ENCODE measurements at places on chromosomes 2 and 18. TPM values are rescaled to one million over a fixed set of nuclear protein-coding genes. Genes with fewer than 3 reads are reported as not detected.

The ELOA2 gene
- not detected for total RNA-seq

The LOXHD1 gene
- 0.02 TPM for total RNA-seq

The TLX2 gene
- total RNA-seq: 0.55 TPM

The PRSS56 gene
- total RNA-seq: not detected

The FEV gene
- total RNA-seq: not detected

The MC2R gene
- total RNA-seq: not detected

The CABLES1 gene
- 2.1 TPM for total RNA-seq

The CHRND gene
- not detected for total RNA-seq

The GAREM2 gene
- 2.7 TPM for total RNA-seq

The SLC14A1 gene
- 3.3 TPM for total RNA-seq

The CDH19 gene
- not detected for total RNA-seq

The MTX2 gene
- total RNA-seq: 13.2 TPM

The PROM2 gene
- 0.07 TPM for total RNA-seq

The BOLL gene
- total RNA-seq: not detected

The SERPINB4 gene
- total RNA-seq: not detected

The IL1F10 gene
- not detected for total RNA-seq

The TGFA gene
- not detected for total RNA-seq

The MYL12B gene
- 332 TPM for total RNA-seq

The MYO1B gene
- total RNA-seq: 3.0 TPM

The FNDC4 gene
- total RNA-seq: 0.22 TPM

The POTEC gene
- not detected for total RNA-seq

The TWSG1 gene
- 6.6 TPM for total RNA-seq

The SLC9A4 gene
- total RNA-seq: 0.10 TPM

The M1AP gene
- total RNA-seq: not detected

The CD226 gene
- 65.4 TPM for total RNA-seq

The LCT gene
- not detected for total RNA-seq

The MROH2A gene
- total RNA-seq: not detected

The GCKR gene
- not detected for total RNA-seq

The ALKAL2 gene
- 0.43 TPM for total RNA-seq

The FECH gene
- 17.2 TPM for total RNA-seq

The CTAGE1 gene
- not detected for total RNA-seq

The SAG gene
- 0.10 TPM for total RNA-seq

The FSHR gene
- total RNA-seq: not detected

The MEP1B gene
- total RNA-seq: not detected

The STK16 gene
- 36.1 TPM for total RNA-seq

The TRPM8 gene
- total RNA-seq: not detected

The TSPYL6 gene
- not detected for total RNA-seq

The IL18R1 gene
- 41.3 TPM for total RNA-seq

The C2orf80 gene
- total RNA-seq: not detected

The SERPINE2 gene
- 20.7 TPM for total RNA-seq

The SCN1A gene
- total RNA-seq: not detected

The REG3A gene
- total RNA-seq: not detected

The KIF1A gene
- total RNA-seq: 0.60 TPM

The USP37 gene
- total RNA-seq: 25.6 TPM

The EFEMP1 gene
- not detected for total RNA-seq

The SCN7A gene
- not detected for total RNA-seq

The ABHD1 gene
- total RNA-seq: 0.51 TPM

The PAX3 gene
- not detected for total RNA-seq

The HNRNPA3 gene
- total RNA-seq: 268 TPM

The GALNT5 gene
- not detected for total RNA-seq

The ACTG2 gene
- not detected for total RNA-seq

The NT5C1B gene
- not detected for total RNA-seq

All from activated naive CD4-positive, alpha-beta T cell treated with anti-CD3 and anti-CD28 coated beads, Interleukin-2, amount 10 ng/mL, durations not matched to agents 5 hours and 36 hours (primary cell).